Right renal pelvis (tissue), 4 donors: ENCODE measurements at places on chromosomes 1 and 21.

DNA sequence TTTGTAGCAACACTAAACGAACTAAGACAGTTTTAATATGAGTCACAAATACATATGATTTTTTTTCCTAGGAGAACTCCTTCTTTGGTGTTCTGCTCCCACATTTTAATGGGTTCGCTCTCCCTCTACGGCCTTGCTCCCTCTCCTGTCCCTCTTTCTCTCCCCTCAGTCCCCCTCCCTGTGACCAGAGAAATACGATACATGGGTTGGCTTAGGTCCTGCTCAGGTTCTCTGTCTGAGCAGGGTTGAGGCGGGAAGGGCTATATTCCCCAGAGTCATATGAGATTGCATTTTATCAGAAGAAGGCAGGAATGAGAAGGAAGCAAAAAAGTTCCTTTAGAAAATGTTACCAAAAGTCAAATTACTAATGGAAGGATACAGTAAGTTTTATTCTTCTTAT lies 44.6 kb downstream of the UBE2U start:
- peak; percentile 65 for DNase-seq

GRCh38 chr1:172885411-172885810 lies 165.3 kb downstream of the TNFSF18 start:
- DNase-seq: no peak

DNA sequence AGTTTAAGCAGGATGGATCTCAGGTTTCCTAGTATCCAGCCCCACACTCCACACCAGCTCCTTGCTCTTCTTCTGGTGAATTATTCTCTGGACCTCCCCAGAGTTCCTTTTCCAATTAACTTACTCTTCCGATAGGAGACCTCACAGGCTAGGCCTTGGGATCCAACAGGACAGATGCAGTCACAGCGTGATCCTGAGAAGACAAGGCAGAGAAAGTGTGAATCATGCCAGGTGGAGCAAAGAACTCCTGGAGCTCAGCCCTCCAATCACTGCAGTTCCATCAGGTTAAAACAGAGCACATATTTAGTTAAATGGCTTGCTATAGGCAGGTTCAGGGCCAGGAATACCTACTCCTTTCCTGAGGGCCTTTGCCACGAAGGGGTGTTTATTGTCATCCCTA lies 34.1 kb downstream of the C8B start:
- no peak for DNase-seq

GRCh38 chr1:204572923-204573922 lies 57.0 kb downstream of the MDM4 start:
- DNase-seq: no peak

GRCh38 chr1:233097959-233098580 lies 147.7 kb downstream of the NTPCR start:
- no peak for DNase-seq

DNA sequence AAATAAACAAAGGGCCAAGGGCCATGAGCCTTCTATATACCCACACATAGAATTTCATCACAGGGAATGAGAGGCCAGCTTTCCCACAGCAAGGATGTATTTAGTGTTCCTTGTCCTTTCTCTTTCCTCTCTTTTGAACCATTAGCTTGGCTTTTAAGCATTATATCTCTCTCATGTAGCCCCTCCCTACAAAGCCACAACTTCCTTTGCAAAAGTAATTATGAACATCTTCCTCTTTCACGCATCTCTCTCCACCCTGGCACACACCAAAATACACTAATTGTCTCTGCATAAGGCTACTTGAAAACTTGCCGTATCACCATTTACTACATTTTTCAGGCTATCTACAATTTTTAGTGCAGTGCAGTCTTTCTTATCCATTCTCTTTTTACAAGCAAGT lies 1.9 kb upstream of the AK5 start:
- DNase-seq: no peak

DNA sequence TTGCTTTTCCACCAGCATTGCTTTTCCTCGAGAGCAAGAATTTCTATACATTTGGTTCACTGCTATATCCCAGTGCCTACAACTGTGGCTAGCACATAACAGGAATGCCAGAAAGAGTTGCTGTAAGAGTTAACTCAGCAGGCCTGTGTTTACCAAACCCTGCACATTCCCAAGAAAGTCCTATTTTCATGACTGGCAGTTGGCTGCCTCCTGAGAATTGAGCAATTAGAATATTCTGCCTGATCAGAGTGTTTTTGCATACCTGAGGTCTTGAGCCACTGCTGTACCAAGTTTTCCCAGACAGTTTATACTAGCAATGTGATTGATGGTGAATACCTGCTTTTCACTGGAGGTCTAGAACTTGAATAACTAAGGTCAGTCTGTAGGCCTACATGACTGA lies 2.7 kb upstream of the GNPAT start:
- no peak for DNase-seq

DNA sequence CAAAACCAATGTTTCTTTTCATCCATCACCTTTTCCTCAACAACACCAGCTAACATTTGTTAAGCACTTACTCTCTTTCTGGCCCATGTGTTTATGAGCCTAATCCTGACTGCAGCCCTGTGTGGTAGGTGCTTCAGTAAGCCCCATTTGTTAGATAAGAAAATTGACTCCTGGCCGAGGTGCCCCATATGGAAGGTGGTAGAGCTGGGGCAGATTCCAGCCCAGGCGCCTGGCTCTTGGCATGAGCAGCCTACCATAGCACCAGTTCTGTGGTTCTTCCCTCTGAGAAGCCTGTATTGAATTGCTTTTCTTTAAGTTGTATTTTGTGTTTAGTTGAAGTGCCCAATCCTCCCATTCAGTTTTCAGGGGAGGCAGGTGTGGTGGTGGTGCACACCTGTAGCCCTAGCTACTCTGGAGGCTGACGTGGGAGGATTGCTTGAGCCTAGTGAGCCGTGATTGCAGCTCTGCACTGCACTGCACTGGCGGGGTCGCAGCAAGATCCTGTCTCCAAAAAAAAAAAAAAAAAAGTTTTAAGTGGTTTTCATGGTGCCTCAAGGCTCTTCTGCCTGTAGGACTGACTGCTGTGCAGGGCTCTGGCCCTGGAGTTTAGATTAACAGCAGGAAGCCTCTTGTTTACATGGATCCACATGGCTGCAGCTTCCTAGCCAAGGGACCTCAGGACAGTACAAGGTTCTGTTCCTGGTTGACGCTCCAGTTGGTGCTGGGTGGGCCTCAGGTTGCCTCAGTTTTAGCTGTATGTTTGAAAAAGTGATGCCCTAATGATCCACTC lies 125.9 kb downstream of the MRPS6 start:
- no peak for DNase-seq

DNA sequence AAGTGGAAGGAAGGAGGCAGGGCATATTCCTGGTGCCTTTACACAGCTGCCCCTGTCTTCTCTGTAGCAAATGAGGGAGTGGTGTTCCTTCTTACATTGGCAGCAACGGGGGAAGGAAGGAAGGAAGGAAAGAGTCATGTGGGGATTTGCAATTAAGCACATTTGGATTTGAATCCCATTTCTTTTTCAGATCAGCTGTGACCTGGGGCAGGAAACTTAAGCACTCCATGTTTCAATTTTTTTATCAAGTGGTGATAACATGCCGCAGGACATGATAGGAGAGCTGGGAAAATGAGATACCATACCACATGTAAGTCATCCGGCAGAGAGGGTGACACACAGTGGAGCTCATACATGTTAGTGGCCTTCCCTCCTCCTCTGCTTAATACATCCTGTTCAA lies 186.8 kb downstream of the APP start:
- no peak for DNase-seq

GRCh38 chr1:192575499-192576189 lies at the start of gene RGS1:
Gene RGS1 (plus strand): TSS chr1:192575773. CDS start chr1:192575793, 20 bp downstream.
- DNase-seq: no peak

DNA sequence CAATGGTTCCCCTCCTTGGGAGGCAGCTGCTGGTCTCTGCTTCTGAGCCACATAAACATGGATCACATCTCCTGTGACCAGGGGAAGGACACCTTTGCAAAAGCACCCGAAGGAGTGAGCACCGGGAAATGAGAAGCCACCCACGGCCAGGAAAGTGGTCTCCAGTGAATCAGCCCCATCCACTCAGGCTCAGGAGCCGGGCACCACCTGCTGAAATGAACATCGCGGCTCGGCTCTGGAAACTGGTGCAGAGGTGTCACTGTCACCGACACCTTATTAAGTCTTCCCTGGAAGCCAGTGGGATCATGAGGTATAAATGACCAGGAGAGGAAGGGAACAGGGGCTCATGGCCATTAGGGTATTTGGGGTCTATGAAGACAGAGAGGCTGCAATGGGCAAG lies 207.2 kb upstream of the C1orf174 start:
- no peak for DNase-seq

DNA sequence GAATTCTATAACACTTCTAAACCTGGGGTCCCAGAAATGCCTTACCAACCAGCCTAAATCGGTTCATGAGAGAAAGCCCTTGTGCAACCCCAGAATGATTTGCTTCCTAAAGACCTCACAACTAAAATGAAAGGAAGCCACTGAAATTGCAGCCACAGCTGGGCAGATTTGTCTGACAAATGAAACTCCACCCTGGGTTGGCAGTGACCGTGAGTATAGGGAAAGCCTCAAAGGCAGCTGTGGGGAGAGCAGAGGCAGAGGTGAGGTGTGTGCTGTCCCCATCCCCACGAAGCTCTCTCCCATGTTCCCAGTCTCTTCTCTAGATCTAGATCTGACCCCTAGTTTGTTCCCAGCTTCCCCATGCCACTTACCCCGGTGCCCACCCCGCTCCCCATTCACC lies 23.1 kb downstream of the RHBDL2 start:
- DNase-seq: no peak

- DNase-seq: no peak
Measured at GRCh38 chr21:45276596-45276995, 11.1 kb downstream of the POFUT2 start.

GRCh38 chr1:193533853-193534252 lies 347.4 kb upstream of the B3GALT2 start:
- DNase-seq: no peak

DNA sequence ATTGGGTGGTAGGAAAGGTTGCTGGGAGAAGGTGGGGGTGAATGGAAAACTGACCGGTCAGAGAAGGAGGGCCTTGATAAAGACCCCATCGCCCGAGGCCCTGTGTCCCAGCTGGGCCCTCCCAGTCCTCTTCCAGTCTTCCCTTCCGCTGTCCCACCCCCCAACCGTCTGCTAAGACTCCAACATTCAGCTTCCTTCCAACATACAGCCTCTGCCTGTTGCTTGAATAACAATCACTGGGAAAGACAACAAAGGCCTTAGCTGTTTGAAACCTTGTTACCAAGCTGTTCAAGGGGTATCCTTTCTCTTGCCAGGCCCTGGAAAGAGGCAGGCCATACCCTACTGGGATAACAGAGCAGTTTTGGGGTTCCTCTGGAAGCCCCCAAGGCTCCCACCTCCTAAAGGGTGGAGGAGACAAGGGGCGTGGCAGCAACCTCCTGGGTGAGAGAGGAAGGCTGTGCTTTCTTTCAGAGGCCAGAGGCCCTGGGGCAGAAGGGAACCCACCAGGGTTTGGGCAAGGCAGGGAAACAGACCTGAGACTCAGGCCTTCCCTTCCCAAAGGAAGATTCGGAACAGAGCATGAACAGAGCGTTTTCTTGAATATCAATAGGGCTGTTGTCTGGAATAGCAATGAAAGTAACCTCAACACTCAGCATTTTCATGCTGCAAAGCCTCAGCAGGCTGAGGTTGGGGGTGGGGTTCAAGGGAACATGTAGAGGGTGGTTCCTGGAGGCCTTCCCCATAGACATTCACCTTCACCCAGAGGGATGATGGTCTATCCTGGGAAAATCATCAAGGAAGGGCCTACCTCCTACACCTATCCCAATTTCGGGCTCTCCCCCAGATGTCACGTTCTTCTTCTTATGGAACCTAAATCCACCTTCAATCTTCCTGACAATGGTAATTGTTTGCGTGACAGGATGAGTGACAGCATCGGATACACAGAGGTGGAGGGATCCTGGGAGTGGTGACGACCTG lies 4.1 kb downstream of the ETNK2 start:
- no peak for DNase-seq
